MCF 10A (cell line): ENCODE measurements at places on chromosomes 6 and 20. TPM values are rescaled to one million over a fixed set of nuclear protein-coding genes. Genes with fewer than 3 reads are reported as not detected.

DNA sequence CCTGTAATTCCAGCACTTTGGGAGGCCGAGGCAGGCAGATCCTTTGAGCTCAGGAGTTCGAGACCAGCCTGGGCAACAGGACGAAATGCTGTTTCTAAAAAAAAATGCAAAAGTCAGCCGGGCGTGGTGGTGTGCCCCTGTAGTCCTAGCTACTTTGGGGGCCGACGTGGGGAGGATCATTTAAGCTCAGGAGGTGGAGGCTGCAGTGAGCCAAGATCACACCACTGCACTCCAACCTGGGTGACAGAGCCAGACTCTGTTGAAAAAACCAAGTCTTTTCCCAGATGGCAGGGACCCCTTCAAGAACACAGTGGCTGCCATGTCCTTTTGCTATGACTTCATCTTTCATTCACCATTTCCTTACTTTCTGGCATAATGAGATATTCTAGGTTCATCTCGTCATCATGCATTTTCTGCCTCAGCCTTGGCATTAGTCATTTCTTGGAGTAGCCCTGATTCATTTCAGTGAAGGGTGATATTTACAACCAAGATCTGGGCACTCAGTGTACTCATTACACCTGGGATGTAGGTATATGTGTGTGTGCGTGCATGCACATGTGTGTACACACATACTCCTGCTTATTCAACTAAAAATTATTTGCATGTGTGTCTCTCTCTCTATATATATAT lies 61.4 kb upstream of the TOX2 start:
- peak; percentile 18 for DNase-seq

- DNase-seq = no peak
Measured at GRCh38 chr6:119183457-119183856, 105.0 kb upstream of the FAM184A start.

DNA sequence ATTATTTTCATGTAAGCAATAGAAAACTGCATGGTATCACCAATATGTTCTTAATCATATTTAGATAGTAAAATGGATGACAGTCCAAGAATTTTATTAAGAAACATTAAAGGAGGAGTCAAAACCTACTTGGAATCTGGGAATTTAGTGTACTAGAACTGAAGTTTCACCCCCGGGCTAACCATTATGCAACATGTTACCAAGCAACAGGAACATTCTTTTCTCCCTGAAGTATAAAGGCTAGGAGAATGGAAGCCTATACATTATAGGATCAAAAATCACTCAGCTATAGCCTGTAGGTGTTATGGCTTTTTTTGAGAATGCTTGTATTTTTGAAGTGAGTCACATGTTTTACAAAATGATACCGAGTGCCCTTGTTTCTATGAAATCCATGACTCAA lies 538.3 kb downstream of the GRIK2 start:
- peak; percentile 69 for DNase-seq

DNA sequence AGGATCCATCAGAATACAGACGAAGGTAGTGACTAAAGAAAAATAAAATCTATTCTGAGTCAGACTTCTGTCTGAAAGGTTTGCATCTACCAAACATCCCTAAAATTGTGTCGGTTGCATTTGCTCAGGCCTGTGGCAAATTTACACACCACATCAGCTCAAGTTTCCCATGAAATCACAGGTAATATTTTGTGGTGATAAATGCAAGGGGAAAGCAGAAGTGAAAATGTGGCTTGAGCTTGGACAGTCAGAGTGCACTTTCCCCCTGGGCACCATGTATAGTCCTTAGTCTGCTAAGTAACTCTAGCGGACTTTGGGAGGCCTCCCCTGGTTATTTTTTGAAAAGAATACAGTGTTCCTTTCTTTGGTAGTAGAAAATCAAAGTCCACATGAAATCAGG lies 159.1 kb downstream of the PKHD1 start:
- DNase-seq = no peak

GRCh38 chr6:13253272-13253671 lies 75.1 kb downstream of the TBC1D7 start:
- no peak for DNase-seq

- DNase-seq = no peak
Measured at GRCh38 chr6:151679941-151680340, 127.5 kb upstream of the ESR1 start.

GRCh38 chr6:42434237-42434636 lies 17.5 kb downstream of the TRERF1 start:
- no peak for DNase-seq

The TLDC2 gene
- total RNA-seq = not detected in 2 replicates

The ATP6V1G2 gene
- 1.2 and 2.4 TPM in 2 replicates for total RNA-seq

The DLK2 gene
- total RNA-seq = 13.6 and 30.2 TPM in 2 replicates

The DEFB124 gene
- total RNA-seq = not detected in 2 replicates

The MAFB gene
- 15.9 and 19.7 TPM in 2 replicates for total RNA-seq
